ENCODE measurements at places on chromosomes 1 and 21.

- no peak for DNase-seq
Measured at GRCh38 chr1:213423605-213424004, 372.6 kb downstream of the RPS6KC1 start.

- DNase-seq: peak; percentile 19
Measured at GRCh38 chr1:29513357-29513756, 277.0 kb downstream of the PTPRU start.

DNA sequence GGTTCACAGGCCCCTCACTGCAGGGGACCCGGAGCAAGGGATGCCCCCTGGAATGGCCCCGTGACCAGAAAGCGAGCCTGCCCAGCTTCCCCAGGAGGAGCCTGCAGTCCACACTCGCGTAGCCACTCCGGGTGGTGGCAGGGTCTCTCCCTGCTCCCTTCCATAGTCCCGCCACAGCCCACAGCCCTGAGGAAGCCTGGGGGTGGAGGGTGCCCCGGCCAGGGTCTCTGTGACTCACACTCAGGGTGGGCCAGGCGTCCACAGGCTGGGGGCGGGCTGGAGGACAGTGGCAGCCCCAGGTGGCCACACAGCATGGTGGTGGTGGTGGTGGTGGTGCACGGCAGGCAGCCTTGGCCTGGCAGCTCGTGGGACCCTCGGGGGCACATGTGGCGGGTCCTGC is 15.6 kb downstream of the YBEY start:
- DNase-seq: no peak

DNA sequence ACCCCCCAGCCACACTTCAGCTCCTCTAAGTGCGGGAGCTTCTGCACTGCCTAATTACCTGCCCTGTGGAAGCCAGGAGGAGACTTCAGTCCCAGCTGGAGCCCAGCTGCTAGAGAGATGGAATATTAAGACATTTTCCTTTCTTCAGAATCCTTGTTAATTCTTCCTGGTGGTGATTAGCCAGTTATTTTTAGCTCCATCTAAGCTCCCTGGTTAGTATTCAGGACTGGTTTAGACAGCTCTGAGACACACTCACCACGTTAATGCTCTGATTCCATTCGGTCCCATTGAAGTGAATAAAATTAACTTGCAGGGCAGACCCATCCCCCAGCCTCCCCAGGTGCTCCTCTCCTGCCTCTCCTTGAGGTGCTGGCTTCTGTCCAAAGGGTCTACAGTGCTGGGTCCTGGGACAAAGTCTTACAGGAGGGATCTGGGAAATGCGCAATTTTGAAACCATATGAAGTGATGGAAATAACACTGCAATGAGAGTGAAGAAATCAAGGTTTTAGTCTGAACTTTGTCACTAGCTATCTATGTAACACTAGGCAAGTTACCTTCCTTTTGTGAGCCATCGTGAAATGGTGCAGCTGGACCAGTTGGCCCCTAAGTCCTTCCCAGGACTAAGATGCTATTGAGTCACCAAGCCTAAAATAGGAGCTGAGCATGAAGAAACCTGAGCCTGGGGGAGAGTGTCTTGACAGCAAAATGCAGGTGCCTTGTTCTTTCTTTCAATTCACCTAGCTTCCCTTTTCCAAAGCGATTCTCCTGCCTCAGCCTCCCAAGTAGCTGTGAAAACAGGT is 117.4 kb upstream of the ATP1A1 start:
- no peak for DNase-seq

DNA sequence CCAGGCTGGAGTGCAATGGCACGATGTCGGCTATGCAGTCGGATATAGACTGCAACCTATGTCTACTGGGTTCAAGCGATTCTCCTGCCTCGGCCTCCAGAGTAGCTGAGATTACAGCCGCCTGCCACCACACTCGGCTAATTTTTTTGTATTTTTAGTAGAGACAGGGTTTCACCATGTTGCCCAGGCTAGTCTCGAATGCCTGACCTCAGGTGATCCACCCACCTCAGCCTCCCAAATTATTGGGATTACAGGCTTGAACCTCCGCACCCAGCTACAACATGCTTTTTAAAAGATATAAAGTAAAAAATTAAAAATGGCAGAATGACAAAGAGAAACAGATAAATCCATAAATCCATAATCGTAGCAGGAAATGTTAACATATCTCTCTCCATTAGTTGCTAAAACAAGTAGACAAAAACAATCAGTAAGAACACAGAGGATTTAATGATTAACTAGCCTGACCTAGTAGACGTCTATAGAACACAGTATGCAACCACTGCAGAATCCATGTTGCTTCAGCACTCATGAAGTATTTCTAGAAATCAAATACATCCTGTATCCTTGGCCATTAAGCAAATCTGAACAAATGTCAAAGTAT is 59.9 kb upstream of the SPOCD1 start:
- no peak for DNase-seq

GRCh38 chr1:203166192-203166940 is 9.3 kb downstream of the MYBPH start:
- no peak for DNase-seq
